ENCODE measurements at places on chromosomes 7 and 10.

DNA sequence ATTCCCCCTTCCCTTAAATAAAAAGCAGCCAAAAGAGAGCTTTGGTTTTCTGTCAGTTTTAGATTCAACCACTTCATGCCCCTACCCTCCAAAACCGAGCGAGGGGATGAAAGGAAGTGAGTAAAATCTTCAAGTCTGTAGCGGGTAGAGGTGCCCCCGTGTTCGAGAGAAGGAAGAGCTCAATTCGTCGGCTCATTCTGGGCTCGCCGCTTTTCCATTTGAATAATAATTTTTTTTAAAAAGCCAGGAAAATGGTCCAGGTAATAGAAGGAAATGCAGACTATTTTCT lies 436.2 kb upstream of the GALNT17 start:
- DNase-seq = no peak

- DNase-seq = no peak
Observed at GRCh38 chr10:116245156-116245555, 27.9 kb downstream of the GFRA1 start.

GRCh38 chr10:114057855-114058254 lies 14.2 kb downstream of the ADRB1 start:
- no peak for DNase-seq

DNA sequence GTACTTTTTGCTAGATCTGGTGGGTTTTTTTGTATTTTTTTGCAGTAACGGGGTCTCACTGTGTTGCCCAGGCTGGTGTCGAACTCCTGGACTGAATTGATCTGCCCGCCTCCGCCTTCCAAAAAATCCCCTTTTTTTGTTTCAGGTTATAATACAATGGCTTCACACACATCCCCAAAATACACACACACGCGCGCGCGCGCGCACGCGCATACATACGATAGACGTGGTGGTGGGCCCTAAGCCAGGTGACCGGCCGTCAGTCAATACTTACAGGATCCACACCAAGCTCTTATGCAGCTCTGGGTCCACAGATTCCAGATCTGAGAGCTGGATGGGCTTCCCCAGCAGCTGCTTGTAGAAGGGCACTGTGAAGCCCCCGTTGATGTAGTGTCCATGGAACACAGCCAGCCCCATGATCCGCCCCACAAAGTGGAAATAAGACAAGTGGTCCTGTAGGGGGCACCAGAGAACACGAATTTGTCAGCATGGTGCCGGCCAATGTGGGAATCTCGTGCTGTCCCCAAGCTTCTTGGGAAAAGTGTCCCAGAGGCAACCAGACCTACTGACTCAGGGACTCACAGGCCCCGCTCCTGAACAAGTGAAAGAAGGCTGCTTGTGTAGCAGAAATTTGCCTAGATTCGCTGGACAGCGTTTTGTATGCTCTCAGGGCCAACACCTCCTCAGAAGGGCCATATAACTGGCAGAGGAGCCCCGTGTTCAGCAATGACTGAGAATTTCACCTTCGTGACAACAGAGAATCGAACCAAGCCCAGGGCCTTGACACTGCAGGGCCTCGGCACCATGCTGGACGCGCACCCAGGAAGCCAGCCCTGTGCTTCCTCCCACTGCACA lies 103.6 kb downstream of the SMURF1 start:
- peak; percentile 72 for DNase-seq
